ENCODE measurements at places on chromosomes 2 and 18.

- DNase-seq: no peak
Observed at GRCh38 chr18:5152343-5153020, 44.6 kb downstream of the AKAIN1 start.

- no peak for DNase-seq
Observed at GRCh38 chr2:227921648-227922047, 50.2 kb downstream of the DAW1 start.

- DNase-seq: no peak
Observed at GRCh38 chr2:104158191-104158590, 695.7 kb upstream of the POU3F3 start.

DNA sequence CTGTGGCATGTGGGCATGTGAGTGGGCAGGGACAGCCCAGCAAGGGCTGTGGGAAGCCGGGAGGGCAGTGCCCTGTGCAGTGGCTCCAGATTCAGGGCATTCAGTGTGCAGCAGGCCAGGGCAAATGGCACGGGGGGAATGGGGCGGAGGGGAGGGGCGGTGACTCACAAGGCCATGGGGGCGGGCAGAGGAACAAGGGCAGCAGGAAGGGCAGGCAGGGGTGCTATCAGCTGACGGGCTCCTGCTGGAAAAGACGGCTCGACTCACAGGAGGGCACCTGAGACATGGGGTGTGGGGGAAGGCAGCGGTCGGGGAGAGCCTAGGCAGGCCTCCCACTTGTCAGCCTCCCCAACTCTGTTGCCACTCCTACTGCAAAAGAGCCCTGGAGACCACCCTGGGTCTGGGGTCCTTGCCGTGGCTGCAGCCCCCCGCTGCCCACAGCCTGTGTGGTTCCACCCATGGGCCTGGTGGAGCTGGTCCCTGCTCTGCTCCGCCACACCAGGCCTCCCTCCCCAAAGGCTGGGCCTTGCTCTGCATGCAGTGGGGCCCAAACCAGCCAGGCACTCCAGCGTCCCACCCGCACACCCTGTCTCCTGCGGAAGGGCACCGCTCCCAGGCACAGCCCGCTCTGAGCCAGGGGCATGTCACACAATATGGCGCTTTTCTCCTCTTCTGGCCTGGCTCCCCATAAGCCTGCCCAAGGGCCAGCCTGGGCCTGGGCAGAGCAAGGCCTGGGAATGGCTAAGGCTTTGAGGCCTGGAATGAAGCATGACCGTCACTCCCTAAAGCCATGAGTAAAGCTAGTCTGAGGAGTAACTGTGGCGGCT, 25.9 kb downstream of the HS6ST1 start:
- peak; percentile 54 for DNase-seq

Data from fibroblast of skin of back (primary cell).